Esophagus mucosa (tissue), 1 donor: ENCODE measurements at places on chromosomes 1 and 21. TPM values are rescaled to one million over a fixed set of nuclear protein-coding genes. Genes with fewer than 3 reads are reported as not detected.

DNA sequence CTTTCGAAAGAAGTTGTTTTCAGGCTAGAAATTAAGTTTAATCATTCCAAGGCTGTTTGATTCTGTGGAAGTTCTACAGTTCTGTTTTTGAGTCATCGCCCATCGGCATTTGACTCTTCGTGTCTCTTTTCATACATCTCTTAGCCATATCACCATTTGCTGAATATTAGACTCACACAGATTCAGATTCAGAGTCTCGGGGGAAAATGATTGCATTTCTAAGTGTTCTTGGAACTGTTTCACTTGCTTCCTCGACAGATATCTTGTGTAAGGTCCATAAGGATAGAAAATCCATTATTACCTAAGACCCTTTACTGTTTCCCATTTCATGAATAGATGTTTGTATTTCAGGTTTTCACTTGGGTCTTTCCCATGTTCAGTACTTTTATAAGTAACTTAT lies 237.0 kb upstream of the SGIP1 start:
- no peak for ATAC-seq

DNA sequence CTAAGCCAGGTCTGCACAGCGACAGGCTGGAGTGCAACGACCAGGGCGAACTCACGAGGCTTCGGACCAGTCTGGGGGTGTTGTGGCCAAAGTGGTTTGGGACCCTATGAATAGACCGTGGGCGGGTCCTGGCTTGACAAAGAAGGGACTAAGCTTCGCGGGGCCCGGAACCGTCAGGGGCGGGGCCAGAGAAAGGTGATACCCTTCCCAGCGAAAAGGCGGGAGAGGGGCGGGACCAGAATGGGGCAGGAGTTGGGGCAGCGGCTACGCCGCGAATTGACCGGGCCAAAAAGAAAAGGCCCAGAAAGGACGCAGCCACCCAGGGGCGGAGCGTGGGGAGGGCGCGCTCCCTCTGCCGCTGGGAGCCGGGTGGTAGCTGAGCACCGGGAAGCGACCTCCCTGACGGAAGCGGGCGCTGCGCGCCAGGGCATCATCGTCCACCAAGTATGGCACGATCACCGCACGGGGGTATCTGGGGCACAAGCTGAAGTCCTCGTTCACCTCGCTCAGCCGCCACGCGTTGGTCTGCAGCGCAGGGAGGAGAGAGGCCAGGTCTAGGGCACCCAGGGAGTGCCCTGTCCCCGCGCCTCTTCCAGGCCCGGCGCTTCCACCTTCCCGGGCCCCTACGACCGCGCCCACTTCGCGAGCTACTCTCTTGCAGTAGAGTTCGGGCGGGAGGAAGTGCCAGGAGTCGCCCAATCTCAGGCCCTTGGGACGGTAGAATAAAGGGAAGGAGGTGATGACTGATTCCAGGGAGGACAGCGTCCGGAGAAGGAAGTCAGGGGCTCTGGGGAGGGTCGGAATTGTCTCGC lies 6.7 kb upstream of the FAM167B start:
- peak; percentile 59 for ATAC-seq

- no peak for ATAC-seq
These were observed 5.9 kb downstream of the LMO4 start for GRCh38 chr1:87334351-87335174.

DNA sequence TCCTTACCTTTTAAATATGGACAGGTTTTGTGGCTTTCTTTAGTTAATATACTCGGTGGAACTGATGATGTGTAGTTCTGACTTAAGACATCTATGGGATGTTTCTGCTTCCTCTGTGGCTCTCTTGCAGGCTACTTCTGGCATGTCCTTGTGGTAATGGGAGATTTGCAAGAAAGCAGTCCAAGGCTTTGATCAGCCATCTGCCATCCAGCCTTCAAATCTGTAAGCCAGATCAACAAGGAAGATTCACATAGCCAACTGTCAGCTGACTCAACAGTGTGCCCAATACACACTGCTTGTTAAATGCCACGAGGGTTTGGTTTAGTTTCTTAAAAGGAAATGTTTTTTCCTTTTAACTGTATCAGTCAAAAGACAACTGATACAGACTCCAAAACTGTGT lies 722.2 kb upstream of the CHRM3 start:
- ATAC-seq = no peak

DNA sequence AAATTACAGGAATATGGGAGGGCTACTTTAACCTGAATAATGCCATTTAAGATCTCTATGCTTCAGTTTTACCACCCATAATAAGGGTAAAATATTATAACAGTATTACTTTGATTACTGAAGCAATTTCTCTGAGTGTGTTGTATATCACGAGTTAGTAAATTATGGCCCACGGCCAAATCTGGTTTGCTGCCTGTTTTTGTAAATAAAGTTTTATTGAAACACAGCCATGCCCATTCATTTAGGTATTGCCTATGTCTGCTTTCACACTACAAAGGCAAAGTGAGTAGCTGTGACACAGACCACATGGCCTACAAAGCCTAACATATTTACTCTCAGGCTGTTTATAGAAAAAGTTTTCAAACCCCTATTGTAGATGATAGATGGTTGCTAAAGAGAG lies 156.8 kb downstream of the CDC42BPA start:
- no peak for ATAC-seq

DNA sequence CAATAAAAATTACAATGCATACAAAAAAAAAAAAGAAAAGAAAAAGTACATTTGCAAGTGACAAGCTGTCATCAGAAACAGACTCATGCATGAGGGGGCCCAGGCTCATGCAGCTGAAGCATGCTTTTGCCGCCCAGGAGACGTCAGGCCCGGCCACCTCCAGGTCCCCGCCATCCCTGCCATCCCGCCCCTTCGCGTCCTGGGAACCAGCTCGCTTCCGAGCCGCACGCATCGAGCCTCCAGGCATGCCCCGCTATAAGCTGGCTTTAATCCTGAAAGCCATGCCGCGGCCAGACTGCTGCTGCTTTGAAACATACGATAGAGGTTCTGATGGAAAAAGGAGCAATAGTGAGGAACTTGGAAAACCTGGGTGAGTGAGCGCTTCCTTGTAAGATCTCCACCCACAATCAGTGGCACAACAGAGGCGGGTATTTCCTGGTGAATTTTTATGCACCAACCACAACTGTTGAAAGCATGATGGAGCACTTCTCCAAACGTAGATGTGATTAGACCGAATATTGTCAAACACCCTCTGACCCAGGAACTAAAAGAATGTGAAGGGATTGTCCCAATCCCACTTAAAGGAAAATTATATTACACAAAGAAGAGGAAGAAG lies 113.7 kb downstream of the FAF1 start:
- ATAC-seq = no peak

GRCh38 chr1:235935235-235936225 lies 68.8 kb upstream of the LYST start:
- ATAC-seq = peak; percentile 27

GRCh38 chr1:101976161-101976560 lies 20.6 kb downstream of the OLFM3 start:
- no peak for ATAC-seq

DNA sequence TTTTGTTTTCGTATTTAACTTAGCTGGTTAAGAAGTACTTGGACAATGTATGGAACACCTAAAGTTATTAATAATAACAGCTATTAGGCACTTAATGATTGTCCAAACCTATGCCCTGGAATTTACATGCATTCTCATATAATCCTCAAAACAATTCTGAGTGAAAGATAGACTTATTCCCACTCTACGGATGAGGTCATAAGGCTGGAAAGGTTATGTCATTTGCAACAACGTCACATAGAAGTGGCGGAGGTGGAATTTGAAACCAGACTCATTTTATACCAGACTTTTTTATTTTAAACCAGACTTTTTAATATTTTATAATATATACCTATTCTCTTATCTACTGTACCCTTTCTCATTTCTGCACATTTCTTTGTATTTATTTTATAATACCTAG lies 8.4 kb downstream of the LRRC8D start:
- ATAC-seq = no peak

- peak; percentile 34 for ATAC-seq
These were observed 26.8 kb downstream of the CCN1 start for GRCh38 chr1:85607126-85607920.

GRCh38 chr1:228337711-228338520 lies 68.7 kb downstream of the TRIM11 start:
- no peak for ATAC-seq

- ATAC-seq = no peak
These were observed at the start of gene CFHR4 for GRCh38 chr1:196887515-196888239. TSS of gene CFHR4 (plus strand) at chr1:196888052. CDS start at chr1:196888151, 99 bp downstream.

DNA sequence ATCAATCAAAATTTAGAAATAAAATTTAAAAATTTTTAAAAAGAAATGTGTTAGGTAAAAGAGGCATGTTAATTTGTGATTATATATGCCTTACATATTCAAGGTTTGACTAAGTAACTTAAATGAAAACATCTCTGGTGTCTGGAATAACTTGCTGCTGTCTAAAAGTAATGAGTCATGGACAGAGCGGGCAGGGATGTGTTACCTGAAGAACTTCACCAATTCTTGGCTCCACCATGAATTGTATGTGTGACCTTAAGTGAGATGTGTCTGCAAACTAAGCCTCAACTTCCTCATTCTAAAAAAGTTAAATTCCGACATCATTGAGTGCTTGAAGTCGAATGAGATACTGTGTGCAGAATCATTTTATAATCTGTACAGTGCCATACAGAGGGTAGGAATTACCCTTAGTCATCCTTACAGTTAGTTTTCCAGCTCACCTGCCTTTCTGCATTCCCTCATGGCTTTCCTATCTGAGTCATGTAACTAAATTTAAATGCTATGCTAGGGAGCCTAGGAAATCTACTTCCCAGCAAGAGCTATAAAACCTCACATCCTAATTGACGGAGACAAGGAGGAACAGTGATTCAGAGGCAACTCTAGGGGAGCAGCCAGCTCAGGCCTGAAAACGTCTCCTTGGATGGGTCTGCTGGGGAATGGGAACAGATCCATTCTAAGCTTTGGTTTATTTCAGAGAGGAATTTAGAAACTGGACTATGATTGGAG lies 100.7 kb upstream of the TSPAN2 start:
- ATAC-seq = peak; percentile 73

- ATAC-seq = no peak
These were observed 42.6 kb downstream of the C1orf198 start for GRCh38 chr1:230825761-230826160.

DNA sequence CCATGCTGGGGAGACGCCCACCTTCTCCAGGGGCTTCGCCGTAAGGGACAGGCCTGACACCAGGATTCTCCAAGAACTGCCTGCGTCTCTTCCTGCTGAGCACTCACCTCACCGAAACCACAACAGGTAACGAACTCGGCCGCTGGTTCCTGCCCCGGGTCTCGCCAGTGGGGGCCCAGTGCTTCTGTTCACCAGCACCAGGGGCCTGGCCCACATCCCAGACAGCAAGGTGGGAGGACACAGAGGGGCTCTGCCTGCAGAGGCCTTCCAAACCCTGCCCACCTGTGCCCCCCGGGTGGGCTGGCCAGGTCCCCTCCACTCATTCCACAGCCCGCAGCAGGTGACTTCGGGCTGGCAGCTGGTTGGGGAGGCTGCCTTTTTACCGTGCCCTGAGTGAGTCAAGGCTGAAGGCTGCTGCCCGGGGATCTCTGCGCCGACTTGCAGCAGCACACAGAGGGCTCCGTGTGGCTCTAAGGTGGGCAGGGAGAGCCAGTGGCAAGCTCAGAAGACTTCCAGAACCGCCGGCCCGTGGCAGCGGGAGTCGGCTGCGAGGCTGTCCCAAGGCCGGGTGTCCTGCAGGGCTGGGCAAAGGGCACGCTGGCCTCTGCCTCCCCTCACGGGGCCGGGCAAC lies 14.7 kb upstream of the COL18A1 start:
- no peak for ATAC-seq

DNA sequence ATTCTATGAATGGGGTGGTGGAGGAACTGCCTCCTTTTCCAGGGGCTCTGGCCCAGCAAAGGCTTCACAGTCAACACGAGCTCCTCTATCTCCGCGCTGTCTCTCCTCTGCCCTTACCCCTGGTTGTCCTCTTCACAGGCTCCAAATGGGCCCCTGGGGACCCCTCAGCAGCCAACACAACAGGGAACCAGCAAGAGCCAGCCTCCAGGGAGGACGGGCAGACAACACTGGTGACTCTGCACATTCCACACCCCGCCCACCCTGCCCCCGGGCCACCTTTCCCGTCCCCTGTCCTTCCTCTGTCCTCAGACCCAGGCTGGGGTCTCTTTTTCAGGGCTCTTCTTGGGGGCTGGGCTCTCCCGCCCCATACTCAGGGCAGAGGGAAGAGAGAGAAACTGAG lies 17.5 kb upstream of the ETV3 start:
- no peak for ATAC-seq

- peak; percentile 80 for ATAC-seq
These were observed 56.0 kb upstream of the CD53 start for GRCh38 chr1:110816945-110817344.

DNA sequence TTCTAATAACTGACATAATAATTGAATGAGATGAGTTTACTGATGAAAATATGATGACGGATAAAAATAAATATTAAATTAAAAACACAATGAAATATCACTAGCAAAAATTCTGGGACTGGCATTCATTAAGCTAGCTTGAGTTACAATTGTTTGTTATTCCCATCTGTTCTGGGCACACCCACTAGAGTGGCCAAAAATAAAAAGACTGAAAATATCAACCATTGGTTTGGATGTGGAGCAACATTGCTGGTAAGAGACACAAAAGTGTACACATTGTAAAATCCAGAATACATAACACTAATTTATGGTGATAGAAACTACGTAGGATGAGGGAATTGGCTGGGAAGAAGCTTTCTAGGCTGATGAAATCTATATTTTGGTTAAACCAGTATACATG lies 9.6 kb upstream of the NEK7 start:
- ATAC-seq = no peak

GRCh38 chr1:72063364-72064044 lies 218.8 kb downstream of the NEGR1 start:
- ATAC-seq = no peak

DNA sequence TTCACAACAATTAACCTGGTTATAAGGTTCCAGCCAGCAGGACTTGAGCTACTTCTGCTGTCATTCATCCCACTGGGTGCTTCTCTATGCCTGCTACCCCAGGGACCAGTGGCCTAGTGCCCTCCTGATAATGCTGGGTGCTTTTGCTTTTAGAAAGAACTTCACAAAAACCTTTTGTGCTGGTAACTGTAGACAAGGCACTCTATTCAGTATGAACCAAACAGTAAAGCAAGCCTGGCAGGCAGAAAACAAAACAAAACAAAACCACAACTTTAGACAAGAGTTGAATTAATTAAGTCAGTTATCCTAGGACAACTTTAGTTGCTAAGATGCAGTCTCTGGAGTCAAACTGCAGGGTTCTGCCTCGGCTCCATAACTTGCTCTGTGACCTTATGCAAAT lies 61.9 kb upstream of the ADGRL2 start:
- no peak for ATAC-seq

GRCh38 chr1:29669158-29669871 lies 433.0 kb downstream of the PTPRU start:
- ATAC-seq = no peak

The CLCNKA gene
- total RNA-seq = 0.08 TPM

The TNNI3K gene
- not detected for total RNA-seq

The VTCN1 gene
- 1.0 TPM for total RNA-seq

The PTPRF gene
- 285 TPM for total RNA-seq

The SYNC gene
- 5.0 TPM for total RNA-seq

The ADAMTSL4 gene
- total RNA-seq = 42.9 TPM

The TEX38 gene
- total RNA-seq = not detected

The THEM5 gene
- 0.32 TPM for total RNA-seq

The ADIPOR1 gene
- 82.7 TPM for total RNA-seq

The BACE2 gene
- 39.6 TPM for total RNA-seq

The ANKRD35 gene
- 13.7 TPM for total RNA-seq

The ERICH3 gene
- not detected for total RNA-seq

The SPRR1B gene
- 2,894 TPM for total RNA-seq

The TFAP2E gene
- total RNA-seq = 1.1 TPM

The CHIA gene
- total RNA-seq = not detected

The S100A8 gene
- 27,439 TPM for total RNA-seq

The GON4L gene
- total RNA-seq = 25.9 TPM
